ENCODE measurements at places on chromosomes 7 and 10.
A peak's percentile ranks its signal among the peaks of the same experiment; 100 is the strongest.

GRCh38 chr10:93515071-93516005, 18.9 kb downstream of the CEP55 start:
- no peak for DNase-seq

DNA sequence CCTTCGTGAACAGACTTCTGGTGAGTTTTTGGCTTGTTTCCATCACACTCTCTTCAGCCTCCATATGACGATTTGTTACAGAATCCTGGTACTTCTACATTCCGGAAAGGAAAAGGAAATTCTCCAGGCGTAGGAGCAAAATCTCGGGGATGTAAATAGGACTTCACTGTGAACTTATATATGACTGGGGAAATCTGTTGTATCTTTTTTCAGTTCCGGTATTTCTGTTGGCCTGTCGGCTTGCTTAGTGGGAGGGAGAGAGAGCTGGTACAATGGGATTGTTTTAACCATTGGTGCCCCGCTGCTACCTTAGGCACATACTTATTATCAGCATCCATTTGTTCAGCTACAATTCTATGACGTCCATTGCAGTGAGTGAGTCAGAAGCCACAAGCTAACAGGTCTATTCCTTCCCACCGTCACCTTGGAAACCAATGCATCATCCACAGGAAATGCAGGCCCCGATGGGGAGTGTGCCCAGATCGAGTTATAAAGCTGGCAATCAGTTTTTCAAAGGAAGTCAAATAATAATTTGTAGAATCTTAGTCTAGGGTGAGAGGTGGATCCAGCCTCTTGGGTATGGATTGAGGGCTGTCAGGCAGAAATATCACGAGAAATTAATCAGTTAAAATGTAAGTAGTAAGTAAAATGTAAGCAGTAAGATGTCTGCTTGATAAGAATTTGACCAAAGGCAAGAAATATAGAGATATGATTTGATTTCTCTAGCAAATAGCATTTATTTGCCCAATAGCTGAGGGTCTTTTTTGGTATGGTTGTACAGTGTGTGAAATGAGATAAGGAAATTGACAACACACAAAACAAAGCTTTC, 92.0 kb upstream of the MKLN1 start:
- peak; percentile 71 for DNase-seq

DNA sequence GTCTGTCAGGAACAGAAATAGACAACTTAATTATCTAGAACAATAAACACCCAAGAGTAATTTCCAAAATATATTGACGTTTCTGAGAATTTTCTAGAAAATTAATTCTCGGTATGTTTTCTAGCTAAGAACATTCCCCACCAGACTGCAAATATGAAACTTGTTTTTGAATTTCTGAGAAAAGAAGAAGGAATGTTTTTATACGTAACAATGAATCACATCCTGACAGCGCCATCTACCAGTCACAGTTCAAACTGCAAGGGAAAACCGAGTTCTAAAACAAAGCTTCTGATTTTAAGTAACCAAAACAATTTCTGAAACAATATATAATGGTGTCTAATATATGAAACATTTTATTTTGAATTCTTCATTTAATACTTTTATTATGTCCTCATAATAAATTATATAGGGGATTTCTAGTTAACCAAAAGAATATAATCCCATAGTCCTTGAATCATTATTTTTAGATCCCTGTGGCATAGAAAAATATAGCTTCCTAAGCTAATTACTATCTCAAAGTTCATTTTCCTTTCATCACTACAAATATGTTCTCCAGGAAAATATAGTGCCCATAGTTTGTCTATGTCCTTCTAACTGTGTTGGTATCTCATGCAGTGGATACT, 34.5 kb upstream of the MEOX2 start:
- peak; percentile 1 for DNase-seq

GRCh38 chr10:132580143-132580542, 42.6 kb downstream of the INPP5A start:
- DNase-seq: no peak

DNA sequence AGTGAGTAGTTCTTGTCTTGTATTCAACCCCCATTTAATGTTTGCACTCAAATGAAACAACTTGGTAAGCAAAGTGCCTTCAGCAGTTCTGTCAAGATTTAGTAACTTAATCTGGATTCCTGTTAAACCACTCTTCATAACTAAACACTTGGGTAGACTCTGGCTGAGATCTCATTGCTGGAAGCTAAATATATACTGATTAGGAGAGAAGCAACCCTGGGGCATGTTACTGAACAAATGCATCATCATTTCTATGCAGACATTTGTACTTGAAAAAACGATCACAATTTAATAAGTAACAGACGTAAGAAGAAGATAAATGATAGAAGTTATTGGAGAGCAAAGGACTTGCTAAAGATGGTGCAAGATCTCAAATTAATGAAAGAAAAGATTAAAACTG, 308.4 kb upstream of the POM121L12 start:
- no peak for DNase-seq

Data from HTR-8/SVneo (cell line).